CD4-positive, alpha-beta T cell treated with Interleukin-4 for 4 hours (primary cell): ENCODE measurements at places on chromosomes 4 and X.
A peak's percentile ranks its signal among the peaks of the same experiment; 100 is the strongest.

GRCh38 chrX:140492066-140492994 lies 12.5 kb downstream of the SOX3 start:
- DNase-seq, result no peak

DNA sequence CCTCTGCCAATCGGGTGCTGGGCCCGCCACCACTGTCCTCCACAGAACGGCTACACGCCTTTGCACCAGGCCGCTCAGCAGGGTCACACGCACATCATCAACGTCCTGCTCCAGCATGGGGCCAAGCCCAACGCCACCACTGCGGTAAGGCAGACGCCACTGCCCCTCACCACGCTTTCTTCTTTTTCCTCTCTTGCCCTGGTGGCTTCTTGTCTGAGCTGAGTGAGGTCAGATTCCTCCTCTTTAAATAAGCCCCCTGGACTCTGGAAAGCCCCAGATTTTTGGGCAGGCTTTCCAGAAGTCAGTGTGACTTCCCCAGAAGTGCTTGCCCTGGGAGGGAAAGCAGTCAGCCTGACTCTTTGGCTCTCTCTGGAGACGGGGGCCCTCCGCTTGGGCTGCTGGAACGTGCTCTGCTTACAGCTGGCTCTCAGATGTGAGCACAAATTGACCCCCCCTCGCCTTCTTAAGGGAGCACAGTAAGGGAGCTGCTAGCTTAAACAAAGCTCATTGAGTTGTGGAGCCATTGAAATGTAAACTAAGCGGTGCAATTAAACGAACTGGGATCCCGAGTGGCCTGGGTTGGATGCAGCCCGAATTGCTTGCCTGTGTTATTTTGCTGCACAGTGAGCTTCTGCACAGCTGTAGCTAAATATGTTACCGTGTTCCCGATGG lies 243.1 kb downstream of the ANK2 start:
- DNase-seq, result no peak

GRCh38 chr4:70518716-70519115 lies 347 bp downstream of the AMTN start:
- DNase-seq, result no peak

GRCh38 chr4:133972586-133972985 lies 229.0 kb downstream of the PABPC4L start:
- no peak for DNase-seq

DNA sequence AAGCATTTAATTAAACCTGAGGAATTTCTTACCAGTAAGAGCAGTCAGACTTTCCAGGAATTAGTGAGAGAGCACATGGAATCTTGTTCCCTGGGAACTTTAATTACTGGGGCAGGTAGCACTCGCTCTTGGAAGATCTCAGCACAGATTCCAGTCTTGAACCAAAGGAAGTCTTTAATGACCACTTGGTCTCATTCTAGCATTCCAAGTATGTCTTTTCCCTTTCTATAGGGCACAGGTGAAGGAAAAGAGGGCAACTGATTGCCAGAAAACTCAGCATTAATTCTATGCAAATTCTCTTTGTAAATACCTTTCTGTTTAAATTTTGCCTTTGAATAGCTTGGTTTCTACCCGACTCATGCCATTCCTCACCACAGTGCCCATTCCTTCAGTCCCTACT lies 236.6 kb downstream of the LDB2 start:
- no peak for DNase-seq

DNA sequence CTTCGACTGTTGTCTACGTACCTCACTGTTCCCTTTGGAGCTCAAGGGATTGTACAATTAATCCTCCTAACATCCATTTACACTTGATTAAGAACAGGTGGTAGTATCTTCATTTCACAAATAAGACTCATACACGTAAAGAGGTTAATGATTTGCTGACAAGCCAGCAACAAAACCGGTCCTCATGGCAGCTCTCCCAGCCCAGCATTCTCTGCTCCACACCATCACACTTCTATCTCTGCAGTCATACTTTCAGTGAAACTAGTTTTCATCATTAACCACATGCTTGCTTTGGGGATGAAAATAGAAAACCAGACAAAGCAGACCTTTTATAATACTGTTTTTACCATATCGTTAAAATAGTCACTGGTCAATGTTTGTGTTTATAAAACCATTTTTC lies 28.7 kb upstream of the CASK start:
- no peak for DNase-seq

DNA sequence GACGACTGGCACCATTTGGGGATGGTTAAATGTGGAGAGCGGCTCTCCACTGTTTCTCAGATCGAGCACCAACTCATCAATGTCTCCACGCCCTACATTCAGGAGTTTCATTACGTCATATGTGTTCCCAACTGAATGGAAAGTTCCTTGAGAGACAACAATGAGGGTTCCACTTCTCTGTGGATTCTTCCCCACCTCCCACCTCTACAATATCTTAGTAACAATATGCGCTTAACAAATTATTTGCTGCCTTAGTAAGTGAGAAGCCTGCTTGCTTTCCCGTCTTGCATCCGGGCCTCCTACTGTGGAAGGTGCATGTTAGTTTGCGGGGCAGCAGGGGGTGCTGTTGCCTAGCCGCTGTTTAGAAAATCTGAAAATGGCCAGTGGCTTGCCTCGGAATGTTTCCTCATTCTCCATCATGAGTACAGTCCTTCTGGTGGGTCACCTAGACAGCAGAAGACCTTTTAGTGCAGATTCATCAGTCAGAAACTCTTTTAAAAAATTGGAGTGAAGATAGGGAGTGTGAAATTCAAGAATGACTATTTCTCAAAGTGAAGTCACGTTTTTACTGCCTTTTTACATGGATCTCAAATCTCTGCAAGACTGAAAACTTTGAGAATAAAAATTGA lies 55.7 kb downstream of the PHOX2B start:
- DNase-seq, result peak; percentile 14

GRCh38 chr4:105088110-105088879 lies 58.4 kb upstream of the TET2 start:
- no peak for DNase-seq

- no peak for DNase-seq
Observed at GRCh38 chr4:153962311-153963039, 173.6 kb upstream of the SFRP2 start.

DNA sequence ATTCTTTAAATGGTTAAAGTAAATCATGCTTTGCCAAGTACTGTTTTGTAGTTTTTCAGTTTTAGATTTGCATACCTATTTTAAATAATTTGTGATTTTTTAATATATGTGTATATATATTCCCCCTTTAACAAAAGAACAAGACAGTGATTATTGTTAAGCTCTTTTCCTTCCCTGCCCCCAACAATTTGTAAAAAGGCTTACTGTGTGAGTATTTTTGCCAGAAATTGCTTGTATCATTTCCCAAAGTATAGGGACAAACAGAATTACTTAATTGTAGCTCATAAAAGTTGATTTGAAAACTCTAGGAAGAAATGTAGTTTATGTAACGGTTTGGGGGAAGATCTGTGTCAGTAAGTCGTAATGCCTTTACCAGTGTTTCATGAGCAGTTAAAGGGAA lies 19.0 kb downstream of the CPEB2 start:
- no peak for DNase-seq

GRCh38 chrX:107718156-107718621 lies 57.4 kb downstream of the TSC22D3 start:
- peak; percentile 73 for DNase-seq

- peak; percentile 20 for DNase-seq
Observed at GRCh38 chr4:143559757-143560147, 46.2 kb downstream of the SMARCA5 start.

DNA sequence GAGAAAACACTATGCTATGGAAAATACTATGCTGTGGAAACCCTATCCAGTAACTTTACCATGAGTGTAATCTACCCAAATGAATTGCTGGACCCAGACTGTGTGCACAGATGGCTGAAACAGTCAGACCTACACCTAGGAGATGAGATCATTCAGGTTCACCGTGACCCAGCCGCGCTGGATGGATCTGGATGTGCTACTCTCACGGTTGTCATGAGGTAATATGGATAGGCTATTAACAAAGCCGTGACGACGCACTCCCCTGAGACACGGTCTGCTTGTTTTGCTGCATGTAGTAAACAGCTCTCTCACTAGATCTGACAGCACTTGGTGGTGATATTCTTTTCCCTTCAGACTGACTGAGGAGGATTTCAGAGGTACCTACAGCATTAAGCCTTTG lies 832.5 kb upstream of the GRID2 start:
- DNase-seq, result no peak

DNA sequence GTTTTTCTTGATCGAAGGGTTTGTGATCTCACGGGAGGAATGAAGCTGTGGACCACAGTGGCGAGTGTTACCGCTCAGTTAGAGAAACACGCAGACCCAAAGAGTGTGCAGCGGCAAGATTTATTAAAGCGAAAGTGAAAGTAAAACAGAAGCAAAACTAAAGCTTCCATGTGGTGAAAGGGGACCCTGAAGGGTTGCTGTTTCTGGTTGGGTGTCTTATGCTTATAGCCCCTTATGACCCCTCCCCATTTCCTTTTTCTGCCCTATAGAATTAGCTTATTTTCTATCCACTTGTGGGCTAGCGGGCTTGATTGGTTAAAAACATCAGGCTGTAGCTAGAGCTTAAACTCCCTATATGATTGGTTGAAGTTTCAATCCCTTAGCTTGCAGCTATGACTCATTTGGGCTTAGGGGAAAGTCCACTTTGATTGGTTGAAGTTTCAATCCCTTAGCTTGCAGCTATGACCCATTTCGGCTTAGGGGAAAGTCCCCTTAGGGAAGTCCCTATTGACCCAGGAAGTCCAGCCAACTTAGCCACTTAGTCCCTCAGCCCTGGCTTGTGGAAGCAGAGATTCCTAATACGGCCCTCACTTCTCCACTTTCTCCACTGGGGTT lies 171.2 kb upstream of the NWD2 start:
- DNase-seq, result no peak

DNA sequence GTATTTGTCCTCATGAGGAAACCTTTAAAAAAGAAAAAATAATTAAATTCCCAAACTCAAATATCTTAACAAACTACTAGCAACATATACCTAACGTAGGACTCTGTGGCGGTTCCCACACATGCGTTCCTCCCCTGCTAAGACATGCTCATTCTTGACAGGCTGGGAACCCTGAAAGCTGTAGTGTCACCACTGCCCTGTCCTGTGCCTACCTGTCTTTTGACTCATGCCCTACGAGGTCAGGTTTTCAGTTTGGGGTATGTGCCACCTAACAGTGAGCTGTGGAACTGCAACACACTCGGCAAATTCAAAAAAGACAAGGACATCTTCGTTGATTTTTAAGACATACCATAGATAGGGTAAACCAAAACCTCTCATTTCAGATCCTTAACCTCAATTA lies 17.8 kb downstream of the IDS start:
- DNase-seq, result peak; percentile 26

DNA sequence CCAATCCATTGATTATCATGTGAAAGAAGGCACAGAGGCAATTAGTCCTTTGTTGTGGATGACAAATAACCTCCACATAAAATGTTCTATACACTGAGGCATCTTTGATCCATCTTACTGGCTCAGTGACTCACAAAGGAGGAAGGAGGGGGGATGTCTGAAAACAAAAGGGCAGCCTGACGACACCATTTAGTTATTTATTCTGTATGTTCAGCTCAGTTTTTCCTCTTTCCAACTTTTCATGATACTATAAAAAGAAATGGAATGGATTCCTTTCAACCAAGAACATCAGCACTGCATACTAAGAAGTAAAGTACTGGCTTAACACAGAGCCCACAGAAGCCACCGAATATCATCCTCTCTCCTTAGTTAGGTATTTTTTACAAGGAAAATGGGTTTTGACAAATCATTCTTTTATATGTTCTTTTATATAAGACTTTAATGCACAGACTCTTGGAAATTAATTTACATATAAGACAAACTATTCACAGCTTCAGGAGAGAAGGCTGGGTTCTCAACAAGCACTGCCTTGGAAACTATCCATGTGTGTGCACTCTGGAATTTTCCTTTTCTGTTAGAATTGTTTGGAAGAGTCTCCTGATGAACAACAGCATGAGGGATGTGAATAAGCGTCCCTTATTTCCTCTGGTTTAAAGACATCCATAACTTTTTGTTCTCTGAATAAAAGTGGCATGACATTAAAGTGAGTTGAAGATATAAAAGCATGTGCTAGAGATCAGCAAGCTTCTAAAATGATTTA lies 135.6 kb downstream of the TSPAN5 start:
- no peak for DNase-seq

- DNase-seq, result peak; percentile 6
Observed at GRCh38 chr4:7037425-7037824, 5.7 kb upstream of the TADA2B start.

GRCh38 chr4:150546286-150546685 lies 35.7 kb upstream of the MAB21L2 start:
- DNase-seq, result no peak

DNA sequence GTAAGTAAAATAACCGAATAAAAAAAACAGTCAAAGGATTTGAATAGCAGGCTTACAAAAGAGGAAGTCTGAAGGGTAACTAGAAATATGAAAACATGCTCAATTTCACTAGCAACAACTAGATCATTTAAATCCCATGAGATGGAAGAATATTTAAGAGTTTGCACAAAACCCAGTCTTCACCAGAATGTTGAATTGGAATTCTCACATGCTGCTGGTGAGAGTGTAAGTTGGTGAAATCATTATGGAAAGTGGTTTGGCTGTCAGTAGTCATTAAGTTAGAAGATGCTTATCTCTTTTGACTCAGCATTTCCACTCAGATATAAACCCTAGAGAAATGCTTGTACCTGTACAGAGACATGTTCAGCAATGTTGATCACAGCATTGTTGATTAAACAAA lies 110.1 kb downstream of the PGRMC2 start:
- DNase-seq, result no peak

- DNase-seq, result no peak
Observed at GRCh38 chr4:175674219-175674618, 137.8 kb downstream of the GPM6A start.

- no peak for DNase-seq
Observed at GRCh38 chr4:29553846-29554245, 1166.3 kb upstream of the PCDH7 start.

DNA sequence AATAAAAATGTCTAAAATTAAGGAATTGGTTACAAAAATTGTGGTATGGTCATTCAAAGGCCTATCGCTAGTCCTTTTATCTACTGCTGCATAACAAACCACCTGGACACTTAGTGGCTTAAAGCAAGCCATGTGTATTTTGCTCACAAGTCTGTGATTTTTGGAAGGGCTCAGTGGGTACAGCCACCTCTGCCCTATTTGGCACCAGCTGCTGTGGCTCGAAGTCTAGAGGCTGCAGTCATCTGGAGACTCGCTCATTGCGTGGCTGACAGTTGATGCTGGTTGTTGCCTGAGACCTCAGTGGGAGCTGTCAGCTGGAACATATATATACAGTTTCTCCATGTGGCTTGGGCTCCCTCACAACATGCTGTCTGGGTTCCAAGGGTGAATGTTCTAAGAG lies 60.8 kb upstream of the MID1 start:
- no peak for DNase-seq
